Fibroblast of skin of right quadriceps (primary cell): ENCODE measurements at places on chromosomes 6 and 20.

- no peak for DNase-seq
Observed at GRCh38 chr20:53592992-53593465, 610 bp downstream of the ZNF217 start.

GRCh38 chr6:8194490-8194889 lies 92.1 kb upstream of the EEF1E1 start:
- DNase-seq, result no peak

DNA sequence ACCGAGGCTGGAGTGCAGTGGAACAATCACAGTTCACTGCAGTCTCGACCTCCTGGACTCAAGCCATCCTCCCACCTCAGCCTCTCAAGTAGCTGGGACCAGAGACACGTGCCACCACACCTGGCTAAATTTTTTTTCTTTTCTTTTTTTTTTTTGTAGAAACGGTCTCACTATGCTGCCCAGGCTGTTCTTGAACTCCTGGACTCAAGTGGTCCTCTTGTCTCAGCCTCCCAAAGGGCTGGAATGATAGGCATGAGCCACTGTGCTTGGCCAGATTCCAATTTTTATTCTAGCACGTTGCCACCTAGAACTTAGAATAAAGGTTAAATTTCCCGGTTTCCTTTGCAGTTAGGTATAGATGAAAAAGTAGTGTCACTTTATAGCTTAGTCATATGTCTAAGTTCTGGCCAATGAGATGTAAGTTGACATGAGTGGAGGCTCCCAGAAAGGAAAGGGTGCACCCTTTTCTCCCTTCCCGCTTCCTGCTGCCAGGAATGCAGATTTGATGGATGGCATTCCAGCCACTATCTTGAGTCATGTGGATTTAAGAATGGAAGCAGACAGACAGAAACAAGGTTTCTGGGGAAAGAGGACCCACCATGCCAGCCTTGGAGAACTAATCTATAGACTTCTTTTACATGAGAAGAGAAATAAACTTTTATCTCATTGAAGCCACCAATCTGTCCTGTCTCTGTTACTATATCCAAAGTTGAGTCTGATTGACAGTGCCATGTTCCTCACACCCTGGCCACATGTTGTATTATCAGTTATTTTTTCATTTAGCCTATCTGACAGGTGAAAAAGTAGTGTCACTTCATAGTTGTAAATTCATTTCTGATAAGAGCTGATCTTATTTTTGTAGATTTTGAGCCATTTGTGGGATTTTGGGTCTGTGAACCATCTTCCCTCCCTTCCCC lies 60.6 kb upstream of the NCOA3 start:
- peak; percentile 66 for DNase-seq

DNA sequence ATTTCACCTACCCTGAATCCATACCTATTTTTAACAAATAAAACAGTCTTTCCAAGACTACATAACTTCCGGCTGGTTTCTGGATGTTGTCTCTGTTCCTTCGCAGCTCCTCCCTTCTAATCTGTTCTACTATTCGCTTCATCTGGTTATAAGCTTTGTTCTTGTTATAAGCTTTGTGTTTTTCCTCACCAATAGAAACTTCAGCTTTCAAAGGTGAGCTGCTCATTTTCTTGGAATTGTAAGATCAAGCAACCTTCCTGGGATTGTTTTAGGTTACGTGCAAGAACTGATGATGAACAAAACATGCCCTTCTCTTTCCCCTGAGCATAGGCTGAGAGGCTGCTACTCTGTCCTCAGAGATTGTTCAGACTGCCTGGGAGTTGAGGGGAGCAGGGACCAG lies 2.1 kb downstream of the GFOD1 start:
- no peak for DNase-seq

DNA sequence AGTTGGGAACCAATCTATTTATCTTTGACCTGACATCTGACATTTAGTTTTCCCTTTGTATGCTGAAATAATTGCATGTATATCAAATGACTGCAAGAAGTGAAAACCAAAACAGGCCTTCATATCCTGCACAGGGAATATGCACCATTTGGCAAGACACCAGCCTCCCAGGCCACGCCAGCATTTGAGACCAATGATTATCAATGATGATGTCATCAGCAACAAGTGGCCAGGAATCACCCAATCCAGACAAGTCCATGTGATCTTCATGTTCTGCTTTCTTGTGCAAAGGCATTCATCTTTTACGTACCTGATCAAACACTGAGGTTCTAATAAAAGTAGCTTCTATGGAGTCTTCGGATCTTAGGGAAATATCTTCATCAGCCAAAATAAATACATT lies 107.4 kb upstream of the TENT5A start:
- DNase-seq, result no peak
